ENCODE measurements at places on chromosomes 6 and 20.

GRCh38 chr6:6635869-6636268 is 47.3 kb downstream of the LY86 start:
- no peak for DNase-seq

DNA sequence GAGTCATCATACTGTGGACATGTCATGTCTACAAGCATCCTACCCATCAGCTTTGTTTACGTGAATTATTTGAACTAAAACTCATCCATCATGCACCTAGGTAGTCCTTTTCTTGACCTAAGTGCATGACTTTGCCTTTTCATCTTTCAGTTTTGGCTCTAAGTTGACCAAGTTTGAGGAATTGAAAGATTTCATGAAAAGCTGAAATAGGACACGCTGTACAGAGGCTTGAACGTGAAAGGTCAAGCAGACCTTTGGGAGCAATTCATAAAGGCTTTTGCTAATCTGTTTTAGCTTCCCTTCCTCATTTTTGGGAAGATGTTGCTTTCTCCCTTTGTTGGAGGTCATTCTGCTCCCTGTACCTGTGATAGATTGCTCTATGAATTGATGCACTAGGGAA is 55.1 kb upstream of the MLIP start:
- no peak for DNase-seq

DNA sequence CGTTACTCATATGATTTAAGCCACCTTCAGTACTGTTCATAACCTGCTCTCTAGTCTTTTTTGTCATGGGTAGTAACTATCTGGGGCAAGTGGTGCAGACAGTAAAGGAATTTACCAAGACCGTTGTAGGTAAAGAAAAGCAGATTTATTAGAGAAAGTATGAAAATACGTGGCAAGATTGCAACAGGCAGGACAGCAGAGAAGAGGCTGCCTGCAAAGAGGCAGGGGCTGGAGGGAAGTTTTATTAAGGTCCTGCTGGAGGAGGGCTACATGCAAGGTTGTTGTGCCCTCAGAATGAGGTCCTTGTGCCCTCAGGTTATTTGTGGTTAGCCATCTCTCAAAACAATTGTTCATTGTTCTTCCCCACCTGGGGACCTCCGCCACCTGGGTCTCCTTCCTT is 444.3 kb downstream of the BCKDHB start:
- no peak for DNase-seq

GRCh38 chr6:158548418-158549161 is 11.3 kb upstream of the TMEM181 start:
- no peak for DNase-seq

Data from activated naive CD4-positive, alpha-beta T cell treated with Interleukin-2 at 50 U/mL for 16 hours (primary cell).